AG09319 (cell line): ENCODE measurements at places on chromosomes 12 and 14.

DNA sequence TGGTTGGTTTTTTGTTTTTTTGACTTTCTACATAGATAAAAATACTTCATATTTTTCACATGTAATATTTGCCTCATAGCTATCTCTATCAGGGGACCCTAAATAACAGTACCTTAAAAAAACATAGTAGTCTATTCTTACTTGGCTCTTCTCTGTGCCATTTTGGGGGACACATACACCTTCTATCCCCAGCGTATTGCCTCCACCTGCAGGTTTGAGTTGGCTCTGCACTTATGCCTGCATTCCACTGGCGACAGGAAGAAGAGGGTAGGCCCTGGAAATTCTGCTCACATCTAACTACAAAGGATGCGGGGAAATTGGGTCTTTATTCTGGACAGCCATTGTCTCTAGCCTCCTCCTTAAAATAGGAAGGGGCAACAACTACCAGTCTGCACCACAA, 13.8 kb upstream of the IFI27L2 start:
- no peak for DNase-seq

GRCh38 chr12:121287267-121287954, 9.1 kb downstream of the CAMKK2 start:
- DNase-seq, result no peak

GRCh38 chr12:95653771-95654546, 102.7 kb upstream of the USP44 start:
- peak; percentile 64 for DNase-seq

DNA sequence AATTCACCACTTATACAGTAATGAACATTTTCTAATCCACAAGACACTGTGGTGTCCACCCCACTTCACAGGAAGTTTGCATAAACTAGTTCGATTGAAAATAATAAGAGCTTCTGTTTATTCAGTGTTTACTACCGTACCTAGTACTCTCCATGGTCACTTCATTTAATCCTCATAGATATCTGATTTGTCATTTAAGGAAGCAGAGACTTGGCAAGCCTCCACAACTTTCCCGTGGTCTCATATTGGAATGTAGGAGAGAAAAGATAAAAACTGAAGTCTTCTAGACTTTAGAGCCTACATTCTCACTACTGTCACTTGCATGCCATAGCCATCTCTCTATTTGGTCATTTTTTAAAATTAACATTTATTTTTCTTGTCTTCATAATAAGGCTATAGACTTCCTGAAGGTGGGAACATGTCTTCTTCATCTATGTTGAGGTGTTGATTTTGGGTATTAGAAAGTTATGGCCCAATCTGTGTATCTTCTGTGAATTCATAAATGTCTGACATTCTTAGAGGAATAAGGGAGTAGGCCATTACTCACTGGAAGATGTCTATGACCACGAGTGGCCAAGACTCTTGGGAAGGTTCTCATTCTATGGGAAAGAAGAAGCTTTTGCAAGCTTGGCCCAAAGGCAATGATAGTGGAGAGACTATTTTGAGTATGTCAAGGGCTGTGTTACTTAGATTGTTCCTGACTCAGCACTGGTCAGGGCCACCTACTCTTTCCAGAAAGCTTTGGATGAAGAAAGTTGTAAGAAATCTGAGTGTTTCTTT, 423.7 kb downstream of the LRIG3 start:
- no peak for DNase-seq

GRCh38 chr12:14952299-14952921, 9.0 kb downstream of the ARHGDIB start:
- DNase-seq, result peak; percentile 64

DNA sequence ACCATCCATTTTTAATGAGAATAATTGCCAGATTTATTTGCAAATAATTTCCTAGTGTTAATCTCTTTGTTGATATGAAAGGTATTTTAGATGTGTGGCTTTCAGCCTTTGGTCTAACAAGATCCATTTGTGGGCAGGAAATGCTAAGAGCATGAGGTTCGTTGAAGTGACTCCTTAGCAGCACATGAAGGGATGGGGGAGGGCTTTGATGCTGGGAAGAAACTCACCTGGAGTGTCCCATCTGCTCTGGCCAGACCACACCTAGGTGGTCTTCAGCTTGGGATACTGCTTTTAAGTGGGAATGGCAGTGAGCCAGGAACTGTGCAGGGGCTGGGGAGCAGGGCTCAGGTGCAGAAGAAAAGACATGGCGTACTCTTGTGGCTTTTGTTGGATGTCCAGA, 13.6 kb downstream of the SFSWAP start:
- no peak for DNase-seq

DNA sequence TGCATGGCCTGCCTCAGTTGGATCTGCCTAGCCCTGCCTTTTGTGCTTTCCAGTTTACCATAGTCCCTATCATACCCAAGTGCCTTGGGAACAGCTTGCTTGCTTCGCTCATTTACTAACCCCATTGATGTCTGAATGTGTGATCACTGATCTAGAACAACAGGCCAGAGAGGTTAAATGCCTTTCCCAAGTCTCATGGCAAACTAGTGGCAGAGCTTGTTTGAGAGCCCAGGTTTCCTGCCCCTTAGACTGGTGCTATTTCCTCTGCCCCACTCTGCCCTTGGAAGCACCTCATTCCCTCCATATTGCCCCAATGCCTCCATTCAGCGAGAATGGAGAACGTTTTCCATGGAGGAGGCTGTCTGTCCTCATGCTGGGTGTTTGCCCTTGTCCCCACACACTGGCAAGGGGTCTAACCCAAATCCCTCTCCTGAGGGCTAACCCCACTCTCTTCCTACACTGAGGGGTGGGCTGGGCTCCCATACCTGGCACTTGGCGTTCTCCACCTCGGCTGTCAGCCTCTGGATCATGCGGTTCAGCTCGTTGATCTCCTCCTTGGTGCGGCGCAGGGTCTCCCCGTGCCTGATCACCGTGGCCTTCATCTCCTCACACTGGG, 19.8 kb downstream of the KRT7 start:
- DNase-seq, result no peak

- no peak for DNase-seq
These were observed 1.6 kb downstream of the CMKLR1 start for GRCh38 chr12:108337235-108338223.

DNA sequence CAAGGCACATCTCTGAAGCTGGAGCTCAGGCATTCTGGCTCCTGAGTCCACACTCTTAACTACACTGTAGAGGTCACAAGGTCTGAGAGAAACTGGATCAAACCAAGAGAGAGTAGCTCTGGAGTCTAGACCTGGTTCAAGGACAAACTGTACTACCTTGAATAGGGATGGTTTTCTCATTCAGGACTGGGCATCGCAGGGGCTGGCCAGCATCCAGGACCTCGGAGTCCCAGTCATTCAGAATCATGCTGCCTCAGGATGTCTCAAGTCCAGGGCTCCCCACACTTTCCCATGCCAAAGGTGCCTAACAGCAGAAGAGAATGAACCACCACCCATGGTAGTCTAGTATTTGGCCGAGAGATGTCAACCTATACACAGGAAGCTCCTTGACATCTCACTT, 13.1 kb upstream of the PLEKHD1 start:
- no peak for DNase-seq

DNA sequence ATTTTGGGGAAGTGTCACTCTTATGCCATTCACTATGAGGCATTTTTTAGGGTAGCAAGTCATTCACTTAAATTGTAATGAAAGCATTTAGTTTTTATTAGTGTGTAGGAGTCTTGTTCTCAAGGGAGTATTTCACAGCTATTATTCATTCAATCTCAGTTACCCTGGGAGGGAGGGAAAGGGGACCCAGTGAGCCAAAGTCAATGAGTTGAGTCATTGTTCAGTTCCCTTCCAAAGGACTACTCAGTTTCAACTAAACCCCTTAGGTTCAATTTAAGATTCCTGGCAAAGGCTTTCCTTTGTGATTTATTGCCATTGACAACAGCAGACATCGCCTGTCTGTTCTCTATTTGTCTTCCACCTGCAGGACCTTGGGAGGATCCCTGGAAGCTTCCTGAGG, 29.3 kb upstream of the RASSF8 start:
- no peak for DNase-seq

DNA sequence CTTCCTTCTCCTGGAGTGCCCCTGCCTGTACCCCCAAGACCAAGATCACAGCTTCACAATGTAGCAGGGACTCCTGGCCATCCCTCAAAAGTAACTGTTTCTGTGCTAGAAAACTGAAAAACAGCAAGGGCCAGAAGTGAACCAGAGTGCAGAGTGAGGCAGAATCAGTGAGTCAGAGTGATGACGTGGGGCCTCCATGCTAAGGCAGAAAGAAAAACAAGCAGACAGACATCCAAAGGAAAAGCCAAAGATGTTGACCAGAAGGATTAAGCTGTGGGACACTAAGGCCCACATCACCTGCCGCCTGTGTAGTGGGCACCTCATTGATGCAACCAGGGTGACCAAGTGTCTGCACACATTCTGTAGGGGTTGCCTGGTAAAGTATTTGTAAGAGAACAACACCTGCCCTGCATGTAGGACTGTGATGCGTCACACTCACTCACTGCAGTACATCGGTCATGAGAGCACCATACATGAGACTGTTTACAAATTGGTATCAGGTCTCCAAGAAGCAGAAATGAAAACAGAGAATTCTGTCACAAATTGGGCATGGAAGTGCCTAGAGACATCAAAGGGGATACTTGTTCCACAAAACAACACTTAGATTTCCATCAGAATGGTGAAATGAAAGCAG, 51.2 kb downstream of the ARMH4 start:
- DNase-seq, result no peak

DNA sequence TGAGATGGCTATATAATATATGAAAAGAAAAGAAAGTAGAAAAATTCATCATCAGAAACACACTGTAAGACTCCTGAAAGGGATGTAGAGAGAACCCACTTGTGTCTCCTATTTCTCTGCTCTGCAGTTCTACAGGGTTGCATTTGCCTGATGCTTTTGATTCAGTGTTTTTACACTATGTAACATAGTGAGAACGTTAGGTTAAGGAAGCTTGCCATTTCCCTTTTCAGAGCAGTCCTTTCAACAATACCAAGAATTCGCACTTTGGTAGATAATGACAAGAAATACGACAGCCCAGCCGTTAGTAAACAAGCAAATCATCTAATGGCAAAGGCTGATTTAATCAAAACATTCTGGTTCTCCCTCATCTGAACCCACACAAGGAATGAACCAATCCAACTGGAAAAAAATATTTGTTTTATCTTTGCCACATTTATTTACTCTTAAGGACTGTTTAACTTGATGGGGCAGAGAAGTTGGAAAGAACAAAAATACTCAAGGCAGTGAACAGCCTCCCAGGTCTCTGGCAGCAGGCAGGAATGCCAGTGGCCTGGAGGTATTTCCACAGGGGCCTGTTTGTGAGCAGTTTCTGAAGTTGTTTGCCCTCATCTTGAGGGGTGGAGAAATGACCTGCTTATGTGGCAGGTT, 30.8 kb upstream of the SOCS2 start:
- no peak for DNase-seq

DNA sequence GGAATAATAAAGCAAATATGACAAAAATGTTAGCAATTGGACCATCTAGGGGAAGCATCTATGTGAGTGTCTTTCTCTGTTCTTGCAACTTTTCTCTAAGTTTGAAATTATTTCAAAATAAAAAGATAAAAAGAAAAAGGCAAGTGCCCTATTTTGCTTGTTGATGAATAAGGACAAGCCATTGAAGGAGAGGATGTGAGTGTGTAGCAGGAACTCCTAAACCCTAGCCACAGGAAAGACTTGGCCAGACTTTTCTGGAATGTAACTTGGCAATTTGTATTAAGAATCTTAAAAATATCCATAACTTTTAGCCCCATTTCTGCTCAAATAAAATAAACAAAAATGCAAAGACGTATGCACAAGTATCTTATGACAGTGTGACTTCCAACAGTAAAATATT, 279.4 kb downstream of the CACNA1C start:
- DNase-seq, result peak; percentile 39

DNA sequence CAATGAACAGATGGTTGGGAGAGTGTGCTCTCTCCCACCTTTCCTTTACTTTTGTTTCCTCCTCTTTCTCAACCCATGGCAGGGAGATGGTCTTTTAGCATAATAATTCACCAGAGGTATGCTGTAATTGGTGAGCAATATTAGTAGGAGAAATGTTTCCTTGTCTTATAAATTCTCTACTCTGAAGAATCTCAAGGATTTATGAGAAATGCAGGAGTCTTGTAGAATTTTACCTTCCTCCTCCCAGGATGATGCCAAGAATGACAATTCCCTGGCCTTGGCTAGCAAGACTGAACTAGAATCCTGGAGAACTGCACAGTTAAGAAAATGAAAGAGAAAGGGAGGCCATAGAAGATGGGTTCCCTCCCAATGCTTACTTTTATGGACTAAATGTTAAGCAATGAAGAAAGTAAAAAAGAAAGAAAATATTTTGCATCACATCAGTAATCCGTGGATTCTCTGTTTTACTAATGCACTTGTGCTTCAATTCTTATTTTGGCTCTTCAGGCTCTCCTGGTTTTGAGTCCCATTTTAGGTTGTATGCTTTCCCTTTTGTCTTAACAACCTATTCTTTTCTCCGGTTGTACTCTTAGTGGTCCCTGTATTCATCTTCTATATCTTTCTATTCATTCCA, 192.9 kb upstream of the GARIN6 start:
- no peak for DNase-seq

GRCh38 chr12:99110868-99111267, 465.8 kb downstream of the APAF1 start:
- no peak for DNase-seq

- DNase-seq, result no peak
These were observed 362.9 kb downstream of the RAD51B start for GRCh38 chr14:68182492-68182891.

DNA sequence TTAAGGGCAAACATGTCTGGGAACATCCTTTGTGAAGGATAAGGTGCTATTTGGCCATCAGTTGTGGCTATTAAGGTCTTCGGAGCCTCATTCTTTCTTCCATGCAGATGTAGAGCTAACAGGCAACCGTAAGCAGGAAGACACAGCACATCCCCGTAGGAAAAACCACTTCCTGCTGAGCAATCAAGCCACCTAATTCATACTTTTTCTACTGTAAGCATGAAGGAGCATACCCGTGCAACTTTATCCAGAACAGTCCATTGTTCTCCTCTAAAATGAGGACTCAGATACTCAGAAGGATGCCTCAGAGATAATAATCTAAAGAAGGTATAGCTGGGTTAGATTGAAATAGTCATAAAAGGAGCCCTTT, 232.0 kb downstream of the PPM1H start:
- DNase-seq, result no peak

- no peak for DNase-seq
These were observed 14.0 kb downstream of the GPR68 start for GRCh38 chr14:91230397-91231035.

DNA sequence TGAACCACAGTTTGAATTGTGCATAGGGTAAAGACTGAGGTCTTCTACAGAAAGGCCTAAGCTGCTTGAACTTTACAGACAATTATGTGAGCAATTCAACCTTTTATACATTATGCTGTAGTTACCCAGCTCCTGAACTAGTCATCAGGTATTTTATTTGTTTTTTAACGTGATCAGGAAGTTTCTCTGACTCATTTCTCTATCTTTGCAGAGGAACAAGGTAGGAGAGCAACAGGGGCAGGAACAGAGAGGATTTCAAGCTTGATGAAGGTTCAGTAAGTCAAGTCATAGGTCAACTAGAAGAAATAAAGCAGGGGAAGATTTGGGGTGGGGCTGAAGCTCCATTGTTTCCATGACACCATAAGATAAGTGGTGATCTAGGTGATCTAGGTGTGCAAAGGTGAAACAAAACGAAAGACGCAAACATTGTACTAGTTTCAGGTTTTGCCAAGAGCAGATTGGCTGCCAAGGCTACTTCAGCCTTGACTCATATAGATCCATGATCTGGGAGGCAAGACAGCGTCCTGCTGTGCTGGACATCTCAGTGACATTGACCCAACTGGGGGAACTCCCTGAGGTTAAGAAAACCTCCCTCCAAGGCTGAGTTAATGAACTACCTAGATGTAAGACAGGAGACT, 198.1 kb downstream of the DAD1 start:
- no peak for DNase-seq
